K562 (cell line): ENCODE measurements at places on chromosomes 2 and 18. TPM values are rescaled to one million over a fixed set of nuclear protein-coding genes. Genes with fewer than 3 reads are reported as not detected.
A peak's percentile ranks its signal among the peaks of the same experiment; 100 is the strongest.

GRCh38 chr18:49849331-49850217, 36.2 kb upstream of the ACAA2 start:
- H3K27ac ChIP-seq = no peak overlapping the region
- DNase-seq = peak; percentile 24
- H3K27me3 ChIP-seq = peaks cover 33% of the 10 kb centered on the region
- H3K4me3 ChIP-seq = no peak overlapping the region
- no peaks in the 10 kb centered on the region; the same call in 1 of the 2 replicates for H3K4me1 ChIP-seq

DNA sequence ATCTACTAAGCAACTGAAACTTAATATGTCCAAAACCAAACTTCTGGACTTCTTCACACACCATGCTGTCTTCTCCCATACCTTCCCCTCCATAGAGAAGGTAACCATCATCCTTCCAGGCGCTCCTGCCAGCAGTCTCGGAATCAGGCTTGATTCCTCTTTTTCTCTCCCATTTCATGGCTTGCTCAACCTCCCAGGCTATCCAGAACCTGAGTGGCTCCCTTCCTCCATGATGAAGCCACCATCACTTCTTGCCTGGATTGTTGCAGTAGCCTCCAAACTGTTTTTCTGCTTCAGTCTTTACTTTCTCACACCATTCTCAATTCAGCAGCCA, 40.1 kb upstream of the NDUFV2 start:
- peaks cover 3% of the 10 kb centered on the region; the same call in 1 of the 2 replicates for H3K4me1 ChIP-seq
- H3K27ac ChIP-seq = no peak overlapping the region
- H3K4me3 ChIP-seq = no peak overlapping the region
- no peaks in the 10 kb centered on the region for H3K27me3 ChIP-seq

- H3K4me1 ChIP-seq = no peaks in the 10 kb centered on the region
- DNase-seq = no peak
- H3K36me3 ChIP-seq = no peaks in the 10 kb centered on the region
Measured at GRCh38 chr2:406876-407275, 119.0 kb upstream of the ALKAL2 start.

- no peak overlapping the region for H3K27ac ChIP-seq
- no peak overlapping the region for H3K4me3 ChIP-seq
- H3K36me3 ChIP-seq = no peaks in the 10 kb centered on the region
- H3K4me1 ChIP-seq = no peaks in the 10 kb centered on the region
Measured at GRCh38 chr2:69089266-69089665, 76.3 kb downstream of the ANTXR1 start.

DNA sequence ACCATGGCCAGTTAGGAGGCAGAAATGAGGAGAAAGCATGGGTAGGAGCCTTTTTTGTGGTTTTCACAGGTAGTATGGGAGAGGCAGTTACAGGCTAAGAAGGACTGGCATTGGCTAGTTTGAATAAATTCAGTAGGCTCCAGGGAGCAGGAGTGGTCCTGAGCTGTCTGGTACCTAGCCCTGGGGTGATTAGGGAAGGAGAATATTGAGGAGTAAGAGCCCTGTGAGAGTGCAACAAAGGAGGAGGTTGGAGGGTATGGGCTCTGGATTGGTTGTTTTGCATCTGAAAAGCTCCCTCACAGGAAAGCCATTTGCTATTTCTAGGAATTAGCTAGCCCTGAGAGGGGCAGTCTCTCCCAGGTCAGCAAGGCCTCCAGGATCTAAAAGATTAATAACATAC, 13.3 kb upstream of the TCF7L1 start:
- DNase-seq = no peak
- H3K36me3 ChIP-seq = no peaks in the 10 kb centered on the region
- H3K27ac ChIP-seq = no peak overlapping the region
- no peak overlapping the region for H3K4me3 ChIP-seq

GRCh38 chr2:44655401-44655864, 286.1 kb upstream of the SIX3 start:
- no peak for DNase-seq
- H3K27me3 ChIP-seq = peaks cover 8% of the 10 kb centered on the region; the same call in 1 of the 2 replicates
- no peaks in the 10 kb centered on the region for H3K36me3 ChIP-seq
- H3K27ac ChIP-seq = no peak overlapping the region
- no peaks in the 10 kb centered on the region for H3K4me1 ChIP-seq

DNA sequence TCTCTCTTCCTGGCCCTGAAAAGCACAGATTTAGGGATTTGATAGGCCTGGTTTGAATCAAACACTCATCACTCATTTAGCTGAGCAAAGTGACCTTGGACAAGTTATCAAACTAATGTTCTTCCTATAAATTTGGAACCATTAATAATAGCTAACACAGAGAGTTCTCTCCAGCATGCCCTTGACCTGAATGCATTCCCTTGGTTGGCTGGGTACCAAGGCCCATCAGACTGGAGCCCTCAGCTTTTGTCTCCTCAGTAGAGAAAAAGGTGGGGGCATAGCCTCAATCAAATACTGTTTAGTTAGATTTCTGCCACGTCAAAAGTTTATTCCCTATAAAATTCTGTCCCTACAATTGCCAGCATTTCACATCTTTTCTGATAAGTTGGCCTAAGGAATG, 13.8 kb upstream of the MRPL19 start:
- H3K27me3 ChIP-seq = peaks cover 20% of the 10 kb centered on the region

ORC2 gene
- total RNA-seq = 41.1 and 42.3 TPM in 2 replicates

- no peak overlapping the region for H3K4me3 ChIP-seq
- peaks cover 68% of the 10 kb centered on the region for H3K36me3 ChIP-seq
- peak overlapping the region; percentile 67 for H3K27ac ChIP-seq
Measured at GRCh38 chr2:177252808-177253531, 11.6 kb downstream of the NFE2L2 start.

PIEZO2 gene
- total RNA-seq = 1.4 and 1.6 TPM in 2 replicates

GRCh38 chr2:109005686-109006204, 16.7 kb upstream of the EDAR start:
- no peaks in the 10 kb centered on the region; the same call in 2 of the 3 replicates for H3K27me3 ChIP-seq
- no peaks in the 10 kb centered on the region; the same call in 2 of the 3 replicates for H3K4me1 ChIP-seq
- H3K36me3 ChIP-seq = no peaks in the 10 kb centered on the region

DNA sequence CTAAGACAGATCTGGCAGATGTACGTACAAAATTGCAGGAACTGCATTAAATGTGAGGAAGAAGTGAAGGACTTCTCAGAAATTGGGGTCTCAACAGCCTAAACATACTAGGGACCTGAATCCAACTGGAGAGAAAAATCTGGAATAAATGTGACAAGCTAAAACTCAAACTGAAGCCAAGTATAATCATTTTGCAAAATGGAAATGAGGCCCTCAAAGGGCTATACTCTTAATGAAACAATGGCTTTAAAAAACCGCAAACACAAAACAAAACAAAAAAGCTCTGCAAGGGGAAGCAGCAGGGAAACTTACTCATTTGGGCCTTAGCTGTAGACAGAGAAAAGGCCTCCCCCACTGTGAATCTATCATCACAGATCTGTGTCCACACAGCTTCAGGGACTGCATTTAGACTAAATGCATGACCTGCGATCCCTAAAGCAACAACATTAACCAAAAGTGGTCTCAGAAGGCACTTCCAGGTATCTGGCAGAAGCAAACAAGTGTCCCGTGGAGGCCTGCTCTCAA, 63.2 kb downstream of the CCBE1 start:
- no peak overlapping the region for H3K4me3 ChIP-seq
- no peak for DNase-seq
- H3K4me1 ChIP-seq = no peaks in the 10 kb centered on the region
- H3K27me3 ChIP-seq = no peaks in the 10 kb centered on the region
- no peaks in the 10 kb centered on the region for H3K36me3 ChIP-seq

ABCG8 gene
- total RNA-seq = not detected in 2 replicates

DNA sequence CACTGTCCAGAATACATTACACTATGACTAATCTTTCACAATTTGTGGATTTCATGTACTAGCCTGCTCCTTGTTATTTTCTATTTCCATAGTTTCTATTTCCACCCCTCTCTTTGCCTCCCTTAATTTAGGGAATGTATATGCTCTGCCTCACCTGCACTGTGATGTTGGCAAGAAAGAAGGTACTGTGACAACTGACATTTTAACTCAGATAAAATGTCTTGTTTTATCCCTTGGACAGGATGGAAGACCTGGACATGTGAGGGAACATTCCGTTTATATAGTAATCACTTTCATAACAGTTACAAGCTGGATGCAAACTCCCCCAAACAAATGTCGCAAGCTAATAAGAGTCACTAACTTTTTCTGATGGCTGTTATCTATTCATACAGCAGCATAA, 21.5 kb upstream of the DSG3 start:
- no peak overlapping the region for H3K4me3 ChIP-seq
- H3K27me3 ChIP-seq = no peaks in the 10 kb centered on the region
- H3K4me1 ChIP-seq = no peaks in the 10 kb centered on the region
- DNase-seq = no peak
- no peak overlapping the region for H3K27ac ChIP-seq

GRCh38 chr2:74374509-74375205, 5.5 kb downstream of the DCTN1 start:
- no peak overlapping the region for H3K4me3 ChIP-seq
- peaks cover 4% of the 10 kb centered on the region; the same call in 1 of the 3 replicates for H3K4me1 ChIP-seq
- no peak overlapping the region for H3K27ac ChIP-seq
- peaks cover 29% of the 10 kb centered on the region; the same call in 2 of the 3 replicates for H3K36me3 ChIP-seq

DNA sequence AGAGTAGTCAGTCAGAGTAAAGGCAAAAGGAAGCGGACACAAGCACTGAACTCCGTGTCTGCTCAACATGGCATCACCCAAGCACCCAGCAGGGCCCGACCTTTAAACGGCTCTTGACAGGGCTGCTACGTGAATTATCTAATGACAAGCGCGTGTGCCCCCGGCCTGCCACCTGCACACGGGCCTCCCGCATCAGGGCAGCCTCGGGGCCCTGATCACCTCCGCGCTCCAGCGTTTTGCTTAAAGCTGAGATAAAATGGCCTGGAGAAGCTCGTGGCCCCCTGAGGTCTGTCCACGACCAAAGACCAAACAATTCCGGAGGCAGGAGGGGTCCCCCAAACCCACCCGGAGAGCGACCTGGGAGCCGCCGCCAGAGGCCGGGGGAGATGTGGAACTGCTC, 376 bp downstream of the NDUFA10 start:
- peaks cover 30% of the 10 kb centered on the region for H3K36me3 ChIP-seq
- peak overlapping the region; percentile 91 for H3K4me3 ChIP-seq
- no peaks in the 10 kb centered on the region for H3K27me3 ChIP-seq
- H3K4me1 ChIP-seq = peaks cover 8% of the 10 kb centered on the region
- DNase-seq = no peak

UGT1A5 gene
- not detected in 2 replicates for total RNA-seq

DNA sequence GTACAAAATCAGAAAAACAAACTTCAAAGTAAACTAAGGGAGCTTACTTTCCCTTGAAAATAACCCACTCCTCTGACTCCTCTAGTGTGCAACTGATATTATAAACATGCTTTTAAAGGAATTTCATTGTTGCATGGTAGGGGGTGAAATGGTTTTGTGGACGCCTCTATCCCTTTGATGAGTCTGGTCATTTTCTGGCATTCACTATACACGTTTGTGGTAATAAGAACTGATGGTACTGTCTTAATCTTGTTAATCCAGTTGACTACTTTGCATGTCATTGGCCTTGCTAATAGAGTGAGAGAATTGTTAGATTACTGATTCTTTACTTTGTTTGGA, 2.8 kb downstream of the INSIG2 start:
- H3K27me3 ChIP-seq = no peaks in the 10 kb centered on the region
- H3K27ac ChIP-seq = no peak overlapping the region
- DNase-seq = no peak
- no peak overlapping the region for H3K4me3 ChIP-seq

TMEM150A gene
- total RNA-seq = 13.3 and 15.5 TPM in 2 replicates

GAL3ST2 gene
- total RNA-seq = 0.31 and 0.42 TPM in 2 replicates

DNA sequence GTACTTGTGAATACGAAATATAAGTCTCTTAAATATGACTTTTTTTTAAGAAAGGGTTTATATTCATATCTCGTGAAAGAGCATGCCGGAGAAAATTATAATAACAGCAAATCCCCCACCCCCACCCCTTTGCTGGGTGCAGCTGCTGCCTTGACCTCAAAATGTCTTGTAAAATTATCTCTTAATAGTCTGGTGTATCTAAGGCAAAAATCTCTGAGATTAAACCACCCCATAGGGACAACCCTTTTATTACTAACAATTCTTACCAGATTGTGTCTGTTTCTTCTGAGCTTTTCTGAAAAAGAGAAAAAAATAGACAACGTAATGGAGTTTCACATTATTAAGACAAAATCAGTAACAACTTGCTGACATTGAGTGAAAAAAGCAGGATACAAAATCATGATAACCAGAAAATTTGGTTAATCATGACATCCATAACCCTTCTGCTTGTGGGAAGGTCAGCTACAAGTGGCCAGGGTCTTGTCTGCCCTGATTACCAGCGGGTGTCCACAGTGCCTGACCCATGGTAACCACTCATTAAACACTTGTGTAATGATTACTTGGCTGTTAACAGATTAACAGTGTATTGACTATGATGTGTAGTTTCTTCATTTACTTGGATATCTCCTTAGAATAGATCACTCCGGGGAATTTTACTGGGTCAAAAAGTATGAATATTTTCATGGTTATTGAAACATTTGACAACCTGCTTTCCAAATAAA, 1.5 kb downstream of the STRADB start:
- no peak overlapping the region for H3K4me3 ChIP-seq
- no peaks in the 10 kb centered on the region for H3K27me3 ChIP-seq
- DNase-seq = no peak

DNA sequence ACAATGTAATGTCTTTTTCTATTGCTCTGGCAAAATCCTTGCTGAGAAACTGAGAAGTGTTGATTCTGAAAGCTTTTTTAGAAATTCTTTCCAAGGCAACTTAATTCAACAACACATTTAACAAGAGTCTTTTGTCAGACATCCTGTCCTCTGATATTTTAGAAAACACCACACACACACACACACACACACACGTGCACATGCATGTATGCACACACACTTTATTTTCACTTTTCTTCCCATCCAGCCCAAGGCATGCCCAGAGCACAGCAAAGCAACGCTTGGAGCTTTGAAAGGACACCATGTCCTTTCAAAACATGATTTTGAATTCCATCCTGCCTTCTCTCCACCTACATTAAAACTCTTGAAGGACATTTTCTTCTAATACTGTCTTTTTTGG, 116.1 kb downstream of the ATL2 start:
- no peak overlapping the region for H3K27ac ChIP-seq
- no peaks in the 10 kb centered on the region for H3K36me3 ChIP-seq
- H3K4me3 ChIP-seq = no peak overlapping the region
- H3K4me1 ChIP-seq = no peaks in the 10 kb centered on the region
- DNase-seq = no peak

DNA sequence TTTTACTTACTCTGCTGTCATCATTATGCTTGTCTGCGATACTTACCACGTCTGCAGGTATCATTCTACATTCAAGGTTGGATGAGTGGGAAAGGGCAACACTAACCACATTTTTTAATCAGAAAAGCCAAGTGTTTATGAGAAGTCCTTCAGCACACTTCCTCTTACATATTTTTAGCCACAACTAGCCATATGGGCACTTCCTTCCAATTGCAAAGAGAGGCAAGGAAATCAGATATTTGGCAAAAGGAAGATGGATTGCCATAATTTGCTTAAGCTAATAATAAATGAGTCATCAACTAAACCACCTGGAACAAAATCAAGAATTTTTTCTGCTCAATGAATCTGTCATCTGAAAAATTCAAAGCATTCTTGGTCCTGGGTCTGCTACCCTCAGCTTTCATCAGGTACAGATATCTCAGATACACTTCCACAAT, 16.7 kb upstream of the MRO start:
- no peak overlapping the region for H3K4me3 ChIP-seq
- H3K27ac ChIP-seq = no peak overlapping the region
- peaks cover 6% of the 10 kb centered on the region for H3K4me1 ChIP-seq
- DNase-seq = no peak
- H3K27me3 ChIP-seq = no peaks in the 10 kb centered on the region
- no peaks in the 10 kb centered on the region; the same call in 2 of the 3 replicates for H3K36me3 ChIP-seq
